ENCODE measurements at places on chromosomes 6 and 20.
A peak's percentile ranks its signal among the peaks of the same experiment; 100 is the strongest.

GRCh38 chr6:164042212-164042611 is 627.7 kb downstream of the QKI start:
- DNase-seq: no peak

DNA sequence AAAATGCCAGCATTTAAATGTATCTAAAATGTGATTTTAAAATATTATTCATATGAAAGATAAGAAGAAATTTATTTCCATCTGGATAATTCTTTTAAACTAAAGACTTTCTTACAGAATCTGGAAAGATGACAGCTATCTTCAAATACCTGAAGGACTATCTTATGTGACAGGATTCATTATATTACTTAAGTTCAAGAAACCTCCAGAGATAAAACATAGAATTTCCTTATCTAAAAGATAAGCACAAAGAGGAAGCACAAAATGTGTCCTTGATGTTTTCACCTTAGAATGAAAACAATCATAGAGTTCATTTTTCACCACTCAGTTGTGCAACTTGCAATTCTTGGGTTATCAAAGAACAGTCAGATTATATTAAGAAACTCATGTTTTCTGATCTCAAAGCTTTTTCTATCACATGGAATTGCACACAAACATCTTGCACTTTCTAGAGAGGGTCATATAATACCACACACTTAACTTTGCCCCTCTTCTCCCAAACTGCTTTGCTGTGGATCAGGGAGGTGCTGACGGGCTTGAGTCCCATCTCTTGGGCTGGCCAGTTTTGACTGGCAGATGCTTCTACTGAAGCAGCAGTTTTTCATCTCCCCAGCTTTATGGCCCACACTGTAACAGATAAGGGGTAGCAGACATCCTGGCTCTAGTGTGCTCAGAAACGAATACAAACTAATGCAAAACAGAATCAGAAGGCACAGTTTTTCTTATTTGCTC is 467.4 kb downstream of the CDC5L start:
- DNase-seq: no peak

GRCh38 chr20:2753461-2754040 is 46.9 kb downstream of the CPXM1 start:
- no peak for DNase-seq

DNA sequence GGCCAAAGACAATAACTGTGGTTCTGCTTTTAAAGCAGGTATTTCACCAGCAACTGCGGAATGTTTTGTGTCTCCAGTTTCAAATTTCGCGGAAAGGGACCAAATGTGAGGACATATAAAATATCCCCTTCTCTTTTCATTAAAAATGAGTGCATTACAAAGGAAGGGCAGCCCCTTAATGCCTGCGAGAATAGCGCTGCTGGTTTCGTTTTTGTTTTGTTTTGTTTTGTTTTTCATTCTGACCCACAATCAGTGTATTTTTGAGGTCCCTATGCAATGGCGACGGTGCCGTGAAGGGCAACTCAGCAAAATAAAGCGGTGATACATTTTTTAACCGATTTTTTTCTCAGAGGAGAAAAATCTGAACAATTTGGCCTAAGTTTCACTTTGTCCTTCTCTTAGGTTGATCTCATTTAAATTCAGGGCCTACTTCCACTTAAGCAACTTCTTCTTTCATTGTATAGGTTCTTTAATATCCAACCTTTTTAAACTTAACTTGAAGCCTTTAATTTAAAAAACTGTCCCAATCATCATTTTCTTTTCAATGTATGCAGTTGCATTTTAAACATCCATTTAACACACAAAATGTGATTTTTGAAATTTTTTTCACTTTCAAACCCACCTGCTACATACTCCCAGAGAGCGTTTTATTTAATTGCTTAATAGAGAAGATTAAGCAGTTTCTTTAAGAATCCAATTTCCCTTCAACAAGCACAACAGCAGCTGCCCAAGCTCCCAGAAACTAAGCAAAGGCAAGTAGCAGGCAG is 2.9 kb upstream of the HIVEP2 start:
- DNase-seq: no peak

- no peak for DNase-seq
These were observed 86.6 kb upstream of the SAMD5 start for GRCh38 chr6:147421903-147422302.

DNA sequence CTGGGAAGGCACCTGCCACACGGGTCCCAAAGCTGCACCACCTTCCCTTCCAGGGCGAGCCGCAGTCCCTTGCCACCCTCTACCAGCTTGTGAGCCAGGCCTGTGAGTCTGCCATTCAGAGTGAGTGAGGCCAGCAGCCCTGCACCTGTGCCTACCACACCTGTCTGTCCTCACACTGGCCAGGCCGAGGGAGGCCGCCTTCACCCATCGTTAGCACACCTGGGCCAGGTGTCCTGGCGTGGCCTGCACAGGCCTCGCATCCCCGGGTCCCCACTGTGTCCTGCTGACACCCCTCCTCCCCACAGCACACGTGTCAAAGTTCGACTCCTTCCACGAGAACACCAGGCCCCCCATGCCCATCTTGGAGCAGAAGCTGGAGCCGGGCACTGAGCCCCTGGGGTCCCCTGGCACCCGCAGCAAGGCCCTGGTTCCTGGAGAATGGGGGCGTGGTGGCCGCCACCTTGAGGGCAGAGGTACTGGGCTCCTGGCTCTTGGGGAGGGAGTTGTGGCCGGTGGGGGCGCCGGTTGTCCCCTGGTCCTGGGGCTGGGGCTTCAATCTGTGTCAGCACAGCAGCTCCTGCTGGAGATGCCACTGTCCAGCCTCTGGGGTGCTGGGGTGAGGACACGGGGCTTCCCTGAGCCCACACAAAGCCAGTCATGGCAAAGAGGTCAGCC is 33.0 kb downstream of the CHRNA4 start:
- no peak for DNase-seq

- no peak for DNase-seq
These were observed 53.6 kb upstream of the TTPAL start for GRCh38 chr20:44422083-44422482.

- no peak for DNase-seq
These were observed 38.7 kb downstream of the MOXD1 start for GRCh38 chr6:132362442-132363185.

- DNase-seq: no peak
These were observed 283.0 kb upstream of the NOX3 start for GRCh38 chr6:155738602-155739105.

GRCh38 chr6:137013031-137013430 is 31.7 kb downstream of the IL20RA start:
- DNase-seq: no peak

GRCh38 chr6:181049-181654 is 111.1 kb upstream of the DUSP22 start:
- DNase-seq: no peak

- no peak for DNase-seq
These were observed 3.9 kb downstream of the NFS1 start for GRCh38 chr20:35695245-35695749.

DNA sequence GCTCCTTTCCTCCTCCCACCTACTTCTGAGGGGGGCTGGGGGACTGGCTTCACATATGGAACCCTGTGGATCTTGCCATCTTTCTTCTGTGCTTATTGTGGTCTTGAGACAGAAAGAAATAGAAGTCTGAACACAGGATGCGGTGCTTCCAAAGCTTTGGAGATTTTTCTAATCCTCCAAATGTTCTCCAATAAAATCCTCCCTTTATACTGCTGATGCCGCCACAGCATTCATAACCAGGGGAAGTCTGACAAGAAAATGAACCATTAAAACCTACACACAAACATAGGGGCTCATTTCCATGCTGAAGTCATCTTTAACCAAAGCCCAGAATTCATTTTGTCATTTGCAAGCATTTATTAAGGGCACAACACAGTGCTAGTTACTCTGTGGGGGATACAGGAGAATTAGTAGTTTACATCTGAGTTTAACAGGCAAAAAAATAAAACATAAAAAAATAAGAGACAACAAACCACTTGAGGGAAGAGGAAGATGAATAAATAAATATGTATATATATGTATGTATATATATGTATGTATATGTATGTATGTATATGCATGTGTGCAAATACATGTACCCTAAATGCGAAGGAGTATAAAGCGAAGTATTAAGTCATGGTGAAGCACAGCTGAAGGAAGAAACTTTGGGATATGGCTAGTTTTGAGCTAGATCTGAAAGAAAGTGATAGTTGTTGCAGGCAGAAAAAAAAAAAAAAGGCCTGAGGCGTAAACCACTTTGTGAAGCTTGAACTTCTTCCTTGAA is 5.9 kb upstream of the PTPRK start:
- DNase-seq: no peak

GRCh38 chr6:148972481-148972880 is 225.7 kb downstream of the UST start:
- DNase-seq: peak; percentile 77

DNA sequence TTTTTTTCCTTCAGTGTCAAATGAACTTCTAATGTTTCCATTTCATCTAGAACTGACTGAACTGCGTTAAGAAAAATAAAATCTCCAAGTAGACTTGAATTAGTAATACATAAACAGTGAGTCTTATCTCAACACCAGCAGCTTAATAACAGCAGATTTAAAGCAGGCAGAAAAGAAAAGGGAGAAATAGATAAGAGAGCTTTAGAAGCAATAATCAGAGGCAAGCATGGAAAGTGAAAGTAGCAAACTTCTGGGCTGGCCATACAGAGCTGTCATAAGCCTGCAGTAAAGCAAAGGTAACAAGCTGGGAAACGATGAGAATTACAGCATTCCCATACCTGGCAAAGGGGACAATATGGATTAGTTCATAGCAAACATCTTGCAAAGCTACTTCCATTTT is 16.9 kb upstream of the ANGPT4 start:
- no peak for DNase-seq

DNA sequence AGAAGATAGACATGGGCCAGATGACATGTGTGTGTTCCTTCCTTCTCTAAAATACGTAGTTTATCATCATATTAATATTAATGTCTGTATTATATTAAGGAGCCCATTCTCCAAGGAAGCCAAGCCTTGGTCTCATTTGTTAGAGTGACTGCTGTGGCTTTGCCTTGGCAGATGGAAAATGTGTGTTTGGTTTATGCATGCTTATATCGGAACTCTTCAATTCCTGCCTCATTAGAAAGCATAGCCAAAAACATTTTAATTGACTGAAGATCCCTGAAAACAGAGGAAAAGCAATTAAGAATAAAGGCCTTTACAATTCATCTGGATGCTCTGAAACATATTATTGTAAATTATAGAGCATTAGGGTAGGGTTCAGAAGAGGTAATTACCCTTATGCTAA is 106.4 kb downstream of the COL9A1 start:
- no peak for DNase-seq

DNA sequence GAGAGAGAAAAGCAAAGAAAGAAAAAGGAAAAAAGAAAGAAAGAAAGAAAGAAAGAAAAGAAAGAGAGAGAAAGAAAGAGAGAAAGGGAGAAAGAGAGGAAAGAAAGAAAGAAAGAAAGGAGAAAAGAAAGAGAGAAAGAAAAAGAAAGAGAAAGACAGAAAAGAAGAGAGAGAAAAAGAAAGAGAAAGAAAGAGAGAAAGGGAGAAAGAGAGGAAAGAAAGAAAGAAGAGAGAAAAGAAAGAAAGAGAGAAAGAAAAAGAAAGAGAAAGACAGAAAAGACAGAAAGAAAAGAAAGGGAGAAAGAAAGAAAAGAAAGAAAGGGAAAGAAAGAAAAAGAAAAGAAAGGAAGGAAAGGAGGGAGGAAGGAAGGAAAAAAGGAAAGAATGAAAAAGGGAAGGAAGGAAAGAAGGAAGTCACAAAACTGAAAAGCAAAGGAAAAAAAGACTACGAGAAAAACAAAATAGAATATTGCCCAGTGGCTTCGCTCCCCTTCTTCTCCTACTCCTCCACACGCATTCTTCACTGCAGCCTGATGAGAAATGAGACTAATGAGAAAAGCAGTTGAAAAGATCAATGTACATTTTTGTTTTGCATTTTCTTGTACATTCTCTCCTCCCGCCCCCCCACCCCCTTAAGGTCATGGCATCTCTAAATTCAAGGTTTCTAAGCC is 170.0 kb downstream of the SOD2 start:
- DNase-seq: no peak

DNA sequence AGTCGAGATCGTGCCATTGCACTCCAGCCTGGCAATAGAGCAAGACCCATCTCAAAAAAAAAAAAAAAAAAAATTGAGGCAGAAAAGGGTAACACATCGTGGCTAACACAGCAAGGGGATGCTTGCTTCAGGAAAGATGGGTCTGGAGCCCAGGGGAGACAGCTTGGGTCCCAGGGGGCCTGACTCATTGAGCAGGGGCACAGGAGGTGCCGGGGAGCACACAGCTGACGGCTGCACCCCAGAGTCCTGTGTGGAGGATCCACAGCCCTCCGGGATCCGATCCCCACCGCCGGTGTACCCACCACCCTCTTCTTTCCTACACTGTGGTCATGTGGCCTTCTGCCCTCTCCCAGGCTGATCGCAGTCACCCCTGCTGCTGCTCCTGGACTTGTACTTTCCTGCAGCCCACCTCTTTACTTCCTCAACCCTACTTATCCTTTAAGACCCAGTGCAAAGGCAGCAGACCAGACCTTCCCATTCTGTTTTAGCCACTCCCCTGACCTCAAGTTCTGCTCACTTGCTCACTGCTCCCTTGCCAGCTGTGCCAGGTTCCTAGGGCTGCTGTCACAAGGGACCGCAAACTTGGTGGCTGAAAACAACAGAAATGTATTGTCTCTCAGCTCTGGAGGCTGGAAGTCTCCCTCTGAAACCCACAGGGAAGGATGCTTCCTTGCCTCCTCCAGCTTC is 17.6 kb upstream of the EZR start:
- no peak for DNase-seq

- DNase-seq: no peak
These were observed 38.2 kb downstream of the ROS1 start for GRCh38 chr6:117387454-117387974.

DNA sequence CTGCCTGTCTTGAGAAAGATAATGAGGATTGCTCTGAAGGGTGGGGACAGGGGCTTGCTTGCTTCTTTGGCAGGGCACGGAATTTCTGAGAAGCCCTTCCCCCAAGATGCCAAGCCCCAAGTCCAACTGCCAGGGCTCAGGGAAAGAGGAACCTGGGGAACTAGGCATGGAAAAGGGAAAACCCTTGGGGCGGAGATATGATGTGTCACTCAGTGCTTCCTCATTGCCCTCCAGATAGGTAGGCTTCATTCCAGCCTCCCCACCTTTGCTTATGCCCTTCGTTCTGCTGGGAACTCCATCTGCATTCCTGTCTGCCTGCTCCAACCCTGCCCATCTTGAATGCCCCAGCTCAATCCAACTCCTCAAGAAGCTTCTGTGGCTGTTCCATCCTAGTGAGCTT is 61.2 kb downstream of the VEGFA start:
- no peak for DNase-seq
